ENCODE measurements at places on chromosomes 4 and X.

DNA sequence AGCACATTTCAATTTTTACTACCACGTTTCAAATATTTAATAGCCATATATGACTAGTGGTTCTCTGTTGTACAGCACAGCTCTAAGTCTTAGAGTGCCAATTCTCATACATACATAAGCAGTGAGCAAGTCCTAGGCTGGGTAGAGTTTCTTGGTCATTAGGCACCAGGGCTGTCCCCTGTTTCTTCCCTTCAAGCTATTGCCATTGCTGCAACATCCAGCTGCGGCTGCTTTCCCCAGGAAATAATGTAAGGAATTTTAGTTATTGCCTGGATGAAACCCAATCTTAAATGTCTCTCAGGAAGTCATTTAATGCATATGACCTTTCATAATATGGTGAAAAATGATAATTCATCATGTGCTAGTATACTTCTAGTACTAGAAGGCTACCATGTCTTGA is 74.1 kb upstream of the PPP3CA start:
- peaks cover 9% of the 10 kb centered on the region for H3K27me3 ChIP-seq
- no peak overlapping the region for H3K27ac ChIP-seq
- H3K4me1 ChIP-seq = peaks cover 18% of the 10 kb centered on the region
- no peaks in the 10 kb centered on the region for H3K36me3 ChIP-seq
- no peak for DNase-seq

DNA sequence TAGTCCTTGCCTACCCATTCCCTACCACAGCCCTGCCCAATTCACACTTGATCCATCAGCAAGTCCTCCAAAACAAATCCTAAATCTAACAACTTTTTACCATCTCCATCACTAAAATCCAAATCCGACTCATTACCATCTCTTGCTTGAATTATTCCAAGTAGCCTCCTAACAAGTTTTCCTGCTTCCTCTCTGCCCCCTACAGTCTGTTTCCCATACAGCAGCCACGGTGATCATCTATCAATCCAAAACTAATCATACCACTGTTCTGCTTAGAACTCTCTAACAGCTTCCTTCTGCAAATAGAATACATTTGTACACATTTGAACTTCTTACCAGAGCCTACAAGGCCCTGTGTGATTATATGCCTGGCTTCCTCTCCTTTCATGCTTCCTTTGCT is 133.0 kb downstream of the SHROOM4 start:
- H3K4me1 ChIP-seq = no peaks in the 10 kb centered on the region
- no peak for DNase-seq
- no peaks in the 10 kb centered on the region for H3K27me3 ChIP-seq
- no peak overlapping the region for H3K4me3 ChIP-seq
- H3K36me3 ChIP-seq = no peaks in the 10 kb centered on the region
- H3K27ac ChIP-seq = no peak overlapping the region

GRCh38 chr4:98773638-98774037 is 115.2 kb upstream of the TSPAN5 start:
- no peaks in the 10 kb centered on the region for H3K27me3 ChIP-seq
- no peaks in the 10 kb centered on the region for H3K36me3 ChIP-seq
- H3K4me3 ChIP-seq = no peak overlapping the region
- no peak overlapping the region for H3K27ac ChIP-seq
- no peak for DNase-seq

GRCh38 chr4:158836828-158837449 is 68.1 kb downstream of the FNIP2 start:
- H3K4me3 ChIP-seq = no peak overlapping the region
- no peak for DNase-seq
- no peak overlapping the region for H3K27ac ChIP-seq
- peaks cover 5% of the 10 kb centered on the region for H3K36me3 ChIP-seq
- H3K27me3 ChIP-seq = no peaks in the 10 kb centered on the region
